Activated CD4-positive, alpha-beta T cell treated with anti-CD3 and anti-CD28 coated beads for 1 hour (primary cell): ENCODE measurements at places on chromosomes 5 and 9.

DNA sequence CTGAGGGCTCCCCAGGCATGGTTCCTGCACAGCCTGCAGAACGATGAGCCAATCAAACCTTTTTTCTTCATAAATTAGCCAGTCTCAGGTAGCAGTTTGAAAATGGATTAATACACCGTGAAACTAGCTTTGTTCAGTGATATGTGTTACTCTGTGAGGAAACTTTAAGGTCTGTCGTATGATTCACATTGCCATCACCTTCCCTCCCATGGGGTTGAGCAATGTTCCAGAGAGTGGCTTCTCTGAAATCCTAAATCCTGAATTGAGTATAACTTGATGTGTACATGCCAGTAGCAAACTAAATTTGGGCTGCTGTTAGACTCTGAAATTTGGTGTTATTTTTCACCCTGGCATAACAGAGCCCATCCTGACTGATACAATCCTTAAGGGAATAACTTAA lies 866.4 kb upstream of the C9orf72 start:
- DNase-seq, result no peak

DNA sequence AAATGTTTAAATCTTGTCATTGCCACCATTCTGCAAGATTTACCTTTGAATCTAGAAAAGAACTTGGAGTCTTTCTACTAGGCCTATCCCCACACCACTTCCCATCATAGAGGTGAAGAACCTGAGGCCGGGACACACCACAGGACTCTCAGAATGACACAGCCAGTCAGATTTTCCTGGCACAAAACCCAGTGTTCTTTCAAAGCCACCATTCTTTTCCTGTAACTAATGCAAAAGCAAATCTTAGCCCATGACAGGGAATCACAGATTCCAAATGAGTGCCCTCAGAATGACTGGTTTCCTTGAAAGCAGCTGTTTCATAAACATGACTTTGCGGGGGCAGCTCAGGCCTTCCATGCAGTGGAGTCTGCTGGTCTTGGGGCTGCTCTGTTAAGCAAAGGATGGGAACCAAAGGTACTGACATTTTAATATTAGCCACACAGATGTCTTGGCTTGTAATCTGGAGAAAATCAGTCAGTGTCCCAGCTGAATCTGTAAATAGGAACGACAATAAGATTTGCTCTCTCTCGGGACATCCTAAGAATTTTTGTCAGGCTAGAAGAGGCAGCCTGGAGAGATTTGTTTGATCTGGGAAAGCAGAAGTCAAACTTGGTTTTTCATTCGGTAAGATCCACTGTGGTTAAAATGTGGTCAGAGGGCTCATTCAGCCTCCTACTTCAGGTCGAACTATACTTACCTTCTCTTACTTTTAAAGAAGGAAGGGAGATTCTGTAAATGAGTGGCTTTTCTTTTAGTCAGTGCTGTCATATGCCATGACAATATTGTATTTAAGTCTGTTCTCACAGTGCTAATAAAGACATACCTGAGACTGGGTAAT lies 115.1 kb downstream of the PALM2AKAP2 start:
- no peak for DNase-seq

- DNase-seq, result no peak
Observed at GRCh38 chr9:112817860-112818203, 67.3 kb downstream of the SNX30 start.

GRCh38 chr5:128667751-128668150 lies 129.7 kb upstream of the FBN2 start:
- no peak for DNase-seq

DNA sequence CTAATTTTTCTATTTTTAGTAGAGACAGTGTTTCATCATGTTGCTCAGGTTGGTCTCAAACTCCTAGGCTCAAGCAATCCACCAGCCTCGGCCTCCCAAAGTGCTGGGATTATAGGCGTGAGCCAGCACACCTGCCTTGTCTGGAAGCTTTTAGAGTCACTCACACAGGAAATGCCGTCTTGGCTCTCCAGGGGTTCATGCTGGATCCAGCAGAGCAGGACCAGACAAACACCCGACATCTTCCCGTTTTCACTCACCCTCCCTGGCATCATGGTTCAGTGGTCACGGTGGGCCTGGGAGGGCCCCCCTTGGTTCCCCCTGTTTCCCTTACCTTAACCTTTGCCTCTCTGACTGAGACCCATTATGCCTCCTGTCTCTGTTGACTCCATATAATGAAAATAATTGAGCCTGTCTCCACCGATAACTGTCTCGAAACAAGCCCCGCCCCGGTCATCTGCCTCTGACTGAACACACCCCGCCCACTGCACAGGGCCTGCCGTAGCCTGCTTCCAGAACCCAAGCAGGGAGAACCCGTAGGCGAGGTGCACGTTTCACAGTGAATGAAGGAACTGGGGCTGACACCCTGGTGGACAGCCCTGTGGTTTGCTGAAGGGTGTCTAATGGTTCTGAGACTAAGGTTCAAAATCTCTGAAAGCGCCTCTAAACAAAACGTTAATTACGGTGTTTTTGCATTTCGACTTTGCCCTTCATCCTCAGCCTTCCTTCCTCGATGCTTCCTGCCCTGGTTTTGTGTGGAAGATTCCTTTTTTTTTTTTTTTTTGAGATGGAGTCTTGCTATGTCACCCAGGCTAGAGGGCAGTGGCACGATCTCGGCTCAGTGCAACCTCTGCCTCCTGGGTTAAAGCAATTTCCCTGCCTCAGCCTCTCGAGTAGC lies 39.7 kb upstream of the SPRY4 start:
- no peak for DNase-seq
